ENCODE measurements at places on chromosomes 5 and 9.

DNA sequence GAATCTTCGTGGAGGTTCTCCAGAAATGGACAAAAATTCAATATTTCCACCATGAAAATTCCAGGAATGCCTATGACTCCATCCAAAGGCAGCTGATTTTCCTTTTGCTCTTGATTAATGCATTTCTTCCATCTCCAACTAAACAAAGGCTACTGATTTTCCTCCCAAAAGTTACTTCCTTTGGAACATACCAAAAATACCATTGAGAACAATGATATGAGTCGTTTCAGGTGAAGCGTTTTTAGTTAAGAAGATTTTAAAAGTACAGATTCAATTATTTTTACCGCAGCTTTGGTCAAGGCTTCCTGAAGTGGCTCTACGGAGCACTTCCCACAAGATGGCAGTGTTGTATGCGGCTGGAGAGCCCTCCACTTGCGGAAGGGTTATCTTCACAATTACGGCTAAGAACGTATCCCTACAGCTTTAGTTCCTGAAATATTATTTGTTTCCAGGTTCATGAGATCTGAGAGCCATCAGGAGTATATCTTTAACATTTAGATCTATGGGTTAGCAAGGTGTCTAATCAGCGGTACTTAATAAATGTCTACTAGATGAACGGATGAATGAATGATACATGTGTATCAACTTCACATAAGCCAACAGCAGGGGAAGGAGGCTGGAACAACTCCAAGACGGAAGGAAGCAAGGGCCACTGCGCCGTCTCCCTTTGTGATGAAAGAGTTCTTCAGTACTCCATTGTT lies 35.9 kb upstream of the ARSB start:
- DNase-seq: peak; percentile 45

- no peak for DNase-seq
Measured at GRCh38 chr5:51439232-51439631, 56.0 kb downstream of the ISL1 start.

GRCh38 chr9:113219969-113220368 lies 1.1 kb downstream of the FKBP15 start:
- peak; percentile 41 for DNase-seq

- DNase-seq: no peak
Measured at GRCh38 chr5:173964506-173964905, 24.5 kb upstream of the C5orf47 start.

GRCh38 chr5:149635394-149635793 lies 54.1 kb downstream of the ARHGEF37 start:
- no peak for DNase-seq

All from activated CD4-positive, alpha-beta memory T cell treated with anti-CD3 and anti-CD28 coated beads, Interleukin-2, amount 10 ng/mL, durations not matched to agents 7 days and 5 days (primary cell).